ENCODE measurements at places on chromosomes 1 and 21.

GRCh38 chr21:16873176-16873575 is 639.7 kb upstream of the CXADR start:
- no peak for DNase-seq

GRCh38 chr1:42175314-42176054 is 10.9 kb upstream of the GUCA2A start:
- no peak for DNase-seq

DNA sequence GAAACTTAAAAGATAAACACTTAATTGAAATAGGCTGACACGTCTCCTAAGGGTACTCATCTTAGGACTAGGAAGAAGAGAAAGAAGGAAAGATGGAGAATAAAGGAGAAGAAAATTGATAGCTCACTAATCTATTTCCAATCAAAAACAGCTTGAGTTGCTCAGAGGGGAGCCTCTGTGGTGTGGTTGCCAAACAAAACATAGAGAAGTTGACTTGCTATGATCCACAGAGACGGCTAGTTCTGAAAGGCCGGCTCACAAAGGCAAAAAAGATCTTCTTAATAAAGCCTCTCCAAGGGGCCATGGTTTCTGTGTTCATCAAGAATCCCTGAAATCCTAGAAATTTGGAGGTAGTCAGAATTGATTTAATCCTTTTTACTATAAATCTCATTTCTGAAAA is 644.1 kb downstream of the LMO4 start:
- no peak for DNase-seq

DNA sequence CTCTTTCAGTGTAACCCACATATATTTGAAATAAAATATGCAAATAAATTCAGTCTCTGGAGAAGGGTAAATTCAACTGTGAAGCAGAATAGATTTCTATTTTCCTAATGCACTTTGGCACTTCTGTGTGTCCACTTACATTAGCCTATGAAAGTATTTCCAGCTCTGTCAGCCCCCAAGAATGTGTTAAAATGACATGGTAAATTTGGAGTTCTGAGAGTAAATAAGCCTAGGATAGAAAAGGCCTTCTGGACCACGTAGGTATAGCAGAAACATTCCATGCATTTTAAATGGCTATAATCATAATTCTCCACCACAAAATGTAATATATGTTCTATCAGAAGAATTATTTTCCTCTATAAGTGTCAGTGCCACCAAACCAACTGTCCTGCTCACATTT is 276.2 kb downstream of the NEGR1 start:
- DNase-seq: no peak

DNA sequence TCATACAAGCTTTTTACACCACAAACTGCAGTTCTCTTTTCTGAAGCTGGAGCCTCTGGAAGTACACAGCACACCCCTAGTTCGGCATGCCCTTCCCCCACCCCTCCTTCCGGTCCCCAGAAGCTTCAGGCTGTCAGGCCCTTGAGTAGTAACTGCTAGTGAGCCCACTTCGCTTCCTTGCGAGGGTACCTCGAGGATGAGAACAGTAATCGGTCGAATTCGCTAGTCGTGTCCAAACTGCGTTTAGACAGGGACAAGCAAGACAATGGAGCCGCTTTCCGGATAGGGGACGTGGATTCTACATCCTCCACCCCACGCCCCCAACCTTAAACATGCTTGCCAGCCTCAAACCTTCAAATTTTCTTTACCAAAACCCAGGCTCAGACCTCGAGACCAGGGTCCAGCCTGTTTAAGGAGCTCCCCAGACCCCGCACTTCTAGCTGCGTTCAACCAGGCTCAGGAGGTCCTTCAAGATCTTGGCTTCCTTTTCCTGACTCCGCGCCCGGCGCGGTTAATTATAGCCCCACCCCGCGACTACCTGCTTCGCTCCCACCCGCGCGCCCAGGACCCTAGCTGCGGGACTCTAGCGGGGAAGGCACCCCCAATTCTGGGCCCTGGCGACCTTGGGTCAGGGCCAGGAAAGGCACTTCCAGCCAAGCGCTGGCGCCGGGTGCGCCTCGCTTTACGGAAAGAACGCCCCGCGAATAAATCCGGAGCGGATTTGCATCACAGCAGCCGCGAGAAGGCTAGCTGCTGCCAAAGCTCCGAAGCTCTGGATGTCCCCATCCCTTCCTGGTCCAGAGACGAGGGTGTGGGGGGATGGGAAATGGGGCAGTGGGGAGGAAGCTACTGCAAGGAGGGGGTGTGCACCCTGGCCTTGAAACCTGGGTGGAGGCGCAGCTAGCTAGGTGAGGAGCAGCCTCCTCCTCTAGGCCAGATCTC is 8.1 kb upstream of the TSPAN1 start:
- DNase-seq: peak; percentile 54

GRCh38 chr1:168833801-168834224 is 104.8 kb upstream of the DPT start:
- DNase-seq: no peak

GRCh38 chr1:230104395-230105244 is 37.6 kb downstream of the GALNT2 start:
- peak; percentile 92 for DNase-seq

DNA sequence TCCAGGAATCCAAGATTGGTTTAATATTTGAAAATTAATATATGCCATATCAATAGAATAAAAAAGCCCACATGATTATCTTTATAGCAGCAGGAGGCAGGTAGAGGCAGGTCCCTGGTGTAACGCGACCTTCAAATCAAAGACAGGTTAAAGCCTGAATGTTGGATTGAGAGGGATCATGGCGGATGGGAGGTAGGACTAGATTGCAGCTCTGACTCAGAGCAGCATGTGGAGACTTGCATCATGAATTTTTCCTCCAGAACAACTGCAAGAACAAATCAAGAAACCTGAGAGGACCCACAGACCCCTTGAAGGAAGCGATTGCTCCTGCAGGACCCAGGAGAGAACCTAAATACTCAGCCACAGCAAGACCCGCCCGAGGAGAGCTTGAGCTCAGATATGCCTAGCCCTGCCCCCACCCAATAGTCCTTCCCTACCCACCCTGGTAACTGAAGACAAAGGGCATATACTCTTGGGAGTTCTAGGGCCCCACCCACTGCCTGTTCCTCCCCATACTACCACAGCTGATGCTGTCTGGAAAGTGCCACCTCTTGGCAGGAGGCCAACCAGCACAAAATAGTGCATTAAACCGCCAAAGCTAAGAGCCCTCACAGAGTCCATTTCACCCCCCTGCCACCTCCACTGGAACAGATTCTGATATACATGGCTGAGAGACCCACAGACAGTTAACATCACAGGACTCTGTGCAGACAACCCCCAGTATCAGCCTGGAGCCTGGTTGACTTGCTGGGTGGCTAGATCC is 19.5 kb downstream of the S100B start:
- peak; percentile 18 for DNase-seq

DNA sequence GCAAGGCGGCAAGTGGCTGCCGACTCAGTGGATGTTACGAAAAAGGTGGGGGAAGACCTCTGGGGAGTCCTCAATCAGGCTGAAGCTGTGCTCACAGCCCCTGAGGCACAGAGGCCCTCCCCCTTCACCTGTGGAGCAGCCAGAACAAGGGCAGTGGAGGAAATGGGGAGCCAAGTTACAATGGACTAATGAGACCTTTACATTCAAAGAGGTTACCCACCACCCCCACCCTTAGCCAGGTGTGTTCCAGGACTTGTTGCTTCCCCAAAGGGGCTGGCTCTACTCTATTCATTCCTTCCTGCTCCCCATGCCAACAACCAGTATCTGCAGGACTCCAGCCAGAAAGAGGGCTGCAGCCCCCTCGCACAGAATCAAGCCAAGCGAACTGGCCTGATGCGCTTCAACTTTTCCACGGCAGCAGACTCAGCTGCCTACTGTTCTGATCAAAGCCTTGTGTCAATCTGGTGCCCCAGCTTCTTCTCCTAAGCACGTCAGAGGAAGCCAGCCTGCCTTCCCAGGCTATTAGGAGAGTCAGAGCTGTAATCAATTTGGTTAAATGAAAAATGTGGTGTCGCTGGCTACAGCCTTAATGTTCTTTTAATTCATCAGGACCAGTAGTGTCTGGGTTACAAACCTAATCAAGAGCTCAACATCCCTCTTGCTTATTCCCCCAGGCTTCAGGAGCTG is 1.8 kb upstream of the SYT2 start:
- no peak for DNase-seq

GRCh38 chr1:81967951-81968350 is 167.2 kb downstream of the ADGRL2 start:
- no peak for DNase-seq
